Right ventricle myocardium inferior (tissue), 1 donor: ENCODE measurements at places on chromosomes 2 and 18. TPM values are rescaled to one million over a fixed set of nuclear protein-coding genes. Genes with fewer than 3 reads are reported as not detected.

DNA sequence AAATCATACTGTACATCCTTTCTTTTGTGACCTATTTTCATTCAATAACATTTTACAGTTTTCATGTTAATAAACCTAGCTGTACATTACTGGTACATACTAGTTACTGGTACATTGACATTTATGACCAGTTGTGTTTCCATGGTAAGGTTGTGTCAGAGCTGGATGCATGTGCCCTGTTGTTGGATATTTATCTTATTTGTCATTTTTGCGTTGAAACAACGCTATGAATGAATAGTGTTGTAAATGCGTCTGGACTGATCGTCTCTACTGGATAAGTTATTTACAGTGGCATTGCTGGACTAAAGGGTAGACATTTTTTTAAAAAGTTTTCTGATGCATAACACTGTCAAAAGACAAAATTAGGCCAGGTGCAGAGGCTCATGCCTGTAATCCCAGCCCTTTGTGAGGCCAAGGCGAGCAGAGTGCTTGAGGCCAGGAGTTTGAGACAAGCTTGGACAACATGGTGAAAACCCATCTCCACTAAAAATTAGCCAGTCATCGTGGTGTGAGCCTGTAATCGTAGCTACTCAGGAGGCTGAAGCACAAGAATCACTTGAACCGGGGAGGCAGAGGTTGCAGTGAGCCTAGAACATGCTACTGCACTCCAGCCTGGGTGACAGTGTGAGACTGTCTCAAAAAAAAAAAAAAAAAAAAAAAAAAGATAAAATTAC, 40.2 kb downstream of the MCFD2 start:
- DNase-seq = no peak

DNA sequence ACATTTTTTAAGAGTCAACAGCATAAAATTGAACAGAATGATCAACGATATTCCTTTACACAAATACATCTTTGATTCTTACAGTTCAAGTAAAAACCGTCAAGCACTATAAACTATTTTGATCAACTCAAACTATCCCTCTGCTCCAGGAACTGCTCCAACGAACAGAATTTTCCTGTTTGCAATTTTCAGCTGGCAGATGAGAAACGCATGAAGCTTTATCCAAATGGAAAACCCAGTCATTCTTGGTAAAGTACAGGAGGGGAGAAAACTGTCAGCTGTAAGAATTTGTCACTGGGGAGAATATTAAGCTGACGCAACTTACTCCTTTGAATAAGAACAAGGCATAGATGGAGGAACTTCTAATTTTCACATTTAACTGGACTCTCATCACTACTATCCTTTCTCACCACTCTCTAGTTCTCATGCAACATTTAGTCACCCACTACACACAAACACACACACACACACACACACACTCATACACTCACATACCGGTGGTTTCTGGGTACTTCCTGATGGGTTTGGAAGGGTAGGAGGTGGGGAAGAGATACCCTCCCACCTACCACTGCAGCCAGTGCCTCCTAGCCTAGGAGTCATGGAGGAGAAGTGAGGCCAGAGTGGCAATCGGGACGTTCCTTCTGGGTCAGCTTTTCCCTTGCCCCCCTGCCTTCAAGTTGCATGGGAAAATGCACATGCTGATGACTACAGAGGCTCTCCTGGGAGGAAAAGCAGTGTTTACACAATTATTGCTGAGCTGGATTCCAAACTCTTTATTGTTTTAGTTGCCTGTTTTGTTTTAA, 54.0 kb upstream of the SPATS2L start:
- DNase-seq = no peak

GRCh38 chr2:230843132-230843531, 21.6 kb upstream of the ITM2C start:
- no peak for DNase-seq

GRCh38 chr2:2681711-2682251, 350.7 kb upstream of the MYT1L start:
- DNase-seq = no peak

SALL3 gene
- 0.05 TPM for total RNA-seq

FOSL2 gene
- 48.5 TPM for total RNA-seq

DNA sequence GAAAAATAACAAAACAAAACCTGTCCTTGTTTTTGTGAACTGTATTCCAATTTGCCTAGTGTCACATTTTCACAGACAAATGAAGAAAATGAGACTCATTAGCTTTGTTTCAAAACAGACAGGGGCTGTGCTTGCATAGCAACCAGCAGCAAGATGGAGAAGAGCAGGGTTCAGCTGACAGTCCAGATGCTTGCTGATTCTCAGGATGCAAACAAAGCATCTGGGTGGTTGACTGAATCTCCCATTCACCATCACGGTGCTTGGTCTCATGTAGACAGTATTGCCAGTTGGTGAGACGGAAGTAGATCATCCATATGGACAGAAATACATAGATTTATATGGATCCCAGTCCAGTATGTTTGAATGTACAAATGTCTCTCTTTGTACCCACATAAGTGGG, 326.8 kb downstream of the CCDC85A start:
- no peak for DNase-seq

DNA sequence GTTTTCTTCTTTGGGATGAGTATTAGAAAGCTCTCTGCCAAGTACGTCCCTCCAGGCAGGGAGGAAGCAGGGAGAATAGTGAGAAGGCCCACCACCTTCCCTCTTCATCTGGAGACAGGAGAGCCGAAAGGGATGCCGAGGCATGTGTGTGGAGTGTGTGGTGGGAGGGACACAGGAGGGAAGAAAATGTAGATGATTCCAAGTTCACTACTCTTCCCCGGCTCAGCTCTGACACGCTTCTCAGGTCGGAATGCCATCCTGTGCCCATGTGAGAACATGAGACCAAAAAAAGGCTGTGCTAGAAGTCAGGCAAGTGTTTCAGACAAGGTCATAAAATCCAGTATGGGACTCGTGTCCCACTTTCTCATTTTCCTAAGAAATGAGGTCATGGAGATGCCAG, 47.4 kb downstream of the GYPC start:
- no peak for DNase-seq

DNA sequence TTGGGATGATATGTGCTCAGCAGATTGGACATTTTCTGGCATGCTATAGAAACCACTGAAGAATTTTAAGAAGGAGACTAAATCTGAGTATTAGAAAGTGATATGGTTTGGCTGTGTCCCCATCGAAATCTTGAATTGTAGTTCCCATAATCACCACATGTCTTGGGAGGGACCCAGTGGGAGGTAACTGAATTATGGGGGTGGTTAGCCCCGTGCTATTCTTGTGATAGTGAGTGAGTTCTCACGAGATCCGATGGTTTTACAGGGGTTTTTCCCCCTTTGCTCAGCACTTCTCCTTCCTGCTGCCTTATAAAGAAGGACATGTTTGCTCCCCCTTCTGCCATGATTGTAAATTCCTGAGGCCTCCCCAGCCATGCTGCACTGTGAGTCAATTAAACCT, 535.9 kb upstream of the VRK2 start:
- DNase-seq = no peak

KCTD1 gene
- 15.4 TPM for total RNA-seq

SCG2 gene
- not detected for total RNA-seq

ALPG gene
- total RNA-seq = not detected

BMP10 gene
- total RNA-seq = 0.35 TPM

DNA sequence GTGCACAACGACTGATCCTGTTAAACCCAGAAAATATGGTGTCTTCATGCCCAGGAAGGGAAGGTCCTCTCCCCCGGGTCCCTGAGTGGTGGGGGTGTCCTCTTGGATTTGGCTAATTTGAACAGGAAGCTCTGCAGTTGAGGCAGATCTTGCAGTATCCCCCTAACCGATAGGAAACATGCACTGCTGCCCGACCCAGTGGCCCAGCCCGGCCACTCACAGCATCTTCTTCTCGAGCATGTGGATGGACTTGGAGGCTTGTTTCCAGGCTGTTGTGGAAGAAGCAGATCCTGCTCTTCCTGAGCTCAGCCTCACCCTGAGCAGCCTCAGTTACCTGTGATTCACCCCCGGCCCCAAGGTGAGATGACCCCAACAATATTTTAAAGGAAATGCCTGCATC, 46.4 kb upstream of the ASB1 start:
- DNase-seq = no peak

- no peak for DNase-seq
Measured at GRCh38 chr18:35732162-35732561, 150.6 kb downstream of the GALNT1 start.

DNA sequence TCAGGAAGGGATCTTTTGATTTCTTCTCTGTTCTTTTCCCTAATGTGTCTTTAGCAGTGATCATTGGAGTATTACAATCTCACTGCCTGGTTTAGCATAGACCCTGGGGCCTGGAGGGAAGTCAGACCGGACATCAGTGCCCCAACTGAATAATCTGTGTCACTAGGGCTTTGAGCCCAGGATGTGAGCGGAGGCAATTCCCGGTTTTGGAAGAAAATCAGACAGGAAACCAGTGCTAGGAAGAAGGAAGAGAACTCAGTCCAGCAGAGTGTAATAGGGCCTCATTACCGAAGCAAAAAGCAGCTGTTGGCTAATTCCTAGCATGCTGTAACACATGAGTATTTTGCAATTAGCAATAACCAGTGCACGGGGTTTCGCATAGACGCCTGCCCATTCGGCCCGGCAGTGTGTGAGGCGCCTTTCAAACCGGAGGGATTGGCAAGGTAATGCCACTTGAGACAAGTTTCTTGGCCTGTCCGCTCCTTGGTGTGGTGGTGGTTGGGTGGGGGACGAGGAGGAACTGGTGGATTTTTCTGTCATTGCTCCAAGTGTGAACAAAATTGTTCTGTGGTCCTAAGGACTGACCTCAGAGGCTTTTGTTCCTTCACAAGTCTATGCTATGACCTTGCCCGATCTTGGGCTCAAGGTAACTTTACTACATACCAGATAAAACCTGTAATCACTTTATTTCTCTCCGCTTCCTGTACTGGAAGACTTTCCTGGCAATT, 2.8 kb downstream of the FOSL2 start:
- DNase-seq = peak; percentile 79

- no peak for DNase-seq
Measured at GRCh38 chr2:237698358-237698694, 70.9 kb downstream of the LRRFIP1 start.

DNA sequence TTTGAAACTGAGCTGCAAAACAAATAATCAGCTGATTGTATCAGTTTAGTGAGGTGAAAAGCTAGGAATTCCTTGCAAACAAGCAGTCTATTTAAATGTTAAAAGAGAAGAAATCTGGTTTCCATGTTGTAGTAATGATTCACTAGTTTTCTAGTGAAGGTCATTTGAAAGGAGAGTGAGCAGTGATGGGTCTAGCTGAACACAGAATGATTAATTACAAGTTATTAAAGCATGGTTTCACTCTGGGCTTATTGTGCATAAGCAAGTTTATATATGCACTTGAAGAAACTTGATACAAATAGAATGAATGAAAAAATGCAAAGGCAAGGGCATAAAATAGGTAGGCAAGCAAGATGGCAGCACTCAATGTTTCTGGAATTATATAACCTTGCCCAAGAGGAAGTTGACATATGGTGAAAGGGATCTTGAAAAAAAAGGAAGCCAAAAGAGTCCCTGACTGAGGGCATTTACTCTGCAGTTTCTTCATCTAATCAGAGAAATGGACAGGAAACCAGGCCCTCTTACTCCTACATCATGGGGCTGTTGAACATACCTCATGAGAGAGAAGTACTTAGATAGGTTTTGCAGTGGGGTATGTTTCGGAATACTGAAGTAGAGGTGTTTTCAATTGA, 53.2 kb downstream of the PLCL1 start:
- DNase-seq = no peak

DNA sequence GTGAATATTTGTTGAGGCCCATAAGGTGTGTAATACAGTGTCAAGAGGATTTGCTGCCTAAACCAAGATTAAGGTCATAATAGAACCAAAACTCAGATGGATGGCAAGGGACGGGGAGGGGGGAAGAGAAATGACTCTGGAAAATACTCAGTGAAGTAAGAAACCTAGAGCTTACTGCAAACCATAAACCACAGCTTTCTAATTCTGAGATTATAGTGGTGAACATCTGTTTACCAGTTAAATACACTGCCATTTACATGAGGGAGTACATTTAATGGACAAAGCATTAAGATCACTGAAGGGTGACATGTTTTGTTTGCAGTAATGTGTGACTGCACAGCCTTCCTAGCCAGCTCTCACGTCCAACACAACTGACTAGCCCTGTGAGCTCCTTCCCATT, 19.8 kb downstream of the EVX2 start:
- DNase-seq = no peak

- no peak for DNase-seq
Measured at GRCh38 chr2:149715005-149715592, 127.5 kb upstream of the MMADHC start.

CD8B2 gene
- not detected for total RNA-seq

DNA sequence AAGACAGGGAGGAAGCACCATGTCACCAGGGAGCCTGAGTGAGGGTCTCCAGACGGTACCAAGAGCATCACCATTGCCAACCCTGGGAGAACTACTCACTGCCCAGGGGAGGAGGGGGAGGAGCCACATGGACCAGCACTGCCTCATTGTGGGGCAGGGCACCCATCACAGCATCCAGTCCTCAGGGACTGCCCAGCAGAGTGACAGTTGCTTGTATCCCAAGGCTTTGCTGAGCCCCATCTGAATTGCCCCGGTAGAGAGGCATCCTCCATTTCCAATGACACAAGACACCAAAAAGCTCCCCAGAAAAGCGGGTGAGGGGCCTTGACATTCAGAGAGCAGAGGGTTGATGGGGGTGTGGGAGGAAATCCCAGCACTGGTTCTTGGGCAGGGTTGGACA, 6.8 kb upstream of the CIB4 start:
- no peak for DNase-seq

GRCh38 chr2:46803911-46804670, 111.5 kb downstream of the MCFD2 start:
- no peak for DNase-seq

NEMP2 gene
- 3.5 TPM for total RNA-seq

ANO7 gene
- total RNA-seq = 0.81 TPM

PFN4 gene
- total RNA-seq = 0.32 TPM

XDH gene
- not detected for total RNA-seq

- no peak for DNase-seq
Measured at GRCh38 chr2:37526323-37526722, 145.1 kb downstream of the CDC42EP3 start.

GRCh38 chr2:240419271-240419670, 16.2 kb upstream of the GPC1 start:
- peak; percentile 26 for DNase-seq

- no peak for DNase-seq
Measured at GRCh38 chr2:120431386-120432292, 85.7 kb downstream of the INHBB start.

DNA sequence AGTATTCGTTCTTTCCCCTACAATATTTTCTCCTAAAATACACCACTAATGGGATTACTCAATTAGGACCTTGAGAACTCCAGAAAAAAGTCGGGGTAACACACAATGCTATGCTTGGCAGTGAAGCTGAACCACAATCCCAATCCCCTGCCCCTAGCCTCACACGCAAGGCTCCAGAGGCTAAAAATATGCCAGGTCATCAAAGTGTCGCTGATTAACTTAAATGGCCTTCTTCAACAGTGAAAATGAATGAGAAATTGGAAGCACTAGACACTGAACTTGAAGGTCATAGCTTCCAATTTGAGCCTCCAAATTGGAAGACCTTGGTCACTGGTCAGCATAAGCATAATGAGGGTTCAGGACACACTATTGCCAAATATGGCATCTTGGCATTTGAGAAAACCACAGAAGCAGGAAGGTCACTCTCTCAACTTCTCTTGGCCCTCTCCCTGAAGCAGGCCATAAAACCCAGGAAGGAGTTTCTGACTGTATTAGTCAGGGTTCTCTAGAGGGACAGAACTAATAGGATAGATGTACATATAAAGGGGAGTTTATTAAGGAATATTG, 86.0 kb upstream of the SATB2 start:
- no peak for DNase-seq

GRCh38 chr2:226608451-226608850, 191.2 kb downstream of the IRS1 start:
- no peak for DNase-seq

- DNase-seq = no peak
Measured at GRCh38 chr2:128644718-128645256, 326.1 kb upstream of the HS6ST1 start.

TOGARAM2 gene
- 38.0 TPM for total RNA-seq
